ENCODE measurements at places on chromosomes 7 and 10. TPM values are rescaled to one million over a fixed set of nuclear protein-coding genes. Genes with fewer than 3 reads are reported as not detected.

DNA sequence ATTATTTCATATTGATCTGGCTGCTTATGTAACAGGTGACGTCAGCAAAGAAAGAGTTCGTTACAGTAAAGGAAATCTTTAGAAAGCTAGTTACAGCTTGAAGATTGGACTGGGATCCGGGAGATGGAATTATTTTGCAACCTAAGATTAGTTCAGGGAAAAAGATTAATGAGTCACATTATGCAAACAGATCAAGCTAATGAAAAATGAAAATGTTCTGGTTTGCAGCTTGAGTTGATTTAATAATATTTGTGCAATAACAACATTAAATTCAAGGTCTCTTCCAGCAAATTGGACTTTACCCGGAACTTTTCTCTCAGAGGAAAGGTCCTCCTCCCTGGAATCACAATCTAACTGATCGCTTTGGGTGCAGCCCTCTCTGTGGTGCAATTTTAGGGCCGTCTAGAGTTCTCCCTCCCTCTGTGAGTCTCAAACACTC lies 119.5 kb downstream of the OTUD1 start:
- DNase-seq: no peak

DNA sequence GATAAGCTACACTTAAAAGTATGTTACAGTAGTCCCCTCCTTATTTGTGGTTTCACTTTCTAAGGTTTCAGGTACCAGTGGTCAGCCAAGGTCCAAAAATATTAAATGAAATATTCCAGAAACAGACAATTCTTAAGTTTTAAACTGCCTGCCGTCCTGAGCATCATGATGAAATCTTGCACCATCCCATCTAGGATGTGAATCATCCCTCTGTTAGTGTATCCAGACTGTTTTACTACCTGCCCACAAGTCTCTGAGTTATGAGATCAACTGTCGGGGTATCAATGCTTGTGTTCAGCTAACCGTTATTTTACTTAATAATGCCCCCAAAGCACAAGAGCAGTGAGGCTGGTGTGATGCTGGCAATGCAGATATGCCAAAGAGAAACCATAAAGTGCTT lies 11.4 kb downstream of the KDM7A start:
- peak; percentile 52 for DNase-seq

DNA sequence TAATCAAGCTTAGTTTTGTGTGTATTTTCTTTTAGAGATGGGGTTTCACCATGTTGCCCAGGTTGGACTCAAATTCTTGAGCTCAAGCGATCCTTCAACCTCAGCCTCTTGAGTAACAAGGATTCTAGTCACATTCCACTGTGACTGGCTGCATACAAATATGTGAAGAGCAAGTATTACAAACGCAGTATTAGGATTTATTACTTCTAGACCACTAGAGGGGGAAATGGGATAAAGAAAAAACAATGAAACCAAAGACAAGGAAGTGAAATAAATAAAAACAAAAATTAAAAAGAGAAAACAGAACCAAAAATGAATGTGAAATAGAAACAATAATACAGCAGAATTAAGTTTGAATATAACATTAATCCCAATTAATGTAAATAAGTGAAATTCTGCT lies 308.7 kb downstream of the ANKRD30A start:
- peak; percentile 2 for DNase-seq

GRCh38 chr10:34171957-34172527 lies 643.1 kb downstream of the PARD3 start:
- peak; percentile 60 for DNase-seq

DNA sequence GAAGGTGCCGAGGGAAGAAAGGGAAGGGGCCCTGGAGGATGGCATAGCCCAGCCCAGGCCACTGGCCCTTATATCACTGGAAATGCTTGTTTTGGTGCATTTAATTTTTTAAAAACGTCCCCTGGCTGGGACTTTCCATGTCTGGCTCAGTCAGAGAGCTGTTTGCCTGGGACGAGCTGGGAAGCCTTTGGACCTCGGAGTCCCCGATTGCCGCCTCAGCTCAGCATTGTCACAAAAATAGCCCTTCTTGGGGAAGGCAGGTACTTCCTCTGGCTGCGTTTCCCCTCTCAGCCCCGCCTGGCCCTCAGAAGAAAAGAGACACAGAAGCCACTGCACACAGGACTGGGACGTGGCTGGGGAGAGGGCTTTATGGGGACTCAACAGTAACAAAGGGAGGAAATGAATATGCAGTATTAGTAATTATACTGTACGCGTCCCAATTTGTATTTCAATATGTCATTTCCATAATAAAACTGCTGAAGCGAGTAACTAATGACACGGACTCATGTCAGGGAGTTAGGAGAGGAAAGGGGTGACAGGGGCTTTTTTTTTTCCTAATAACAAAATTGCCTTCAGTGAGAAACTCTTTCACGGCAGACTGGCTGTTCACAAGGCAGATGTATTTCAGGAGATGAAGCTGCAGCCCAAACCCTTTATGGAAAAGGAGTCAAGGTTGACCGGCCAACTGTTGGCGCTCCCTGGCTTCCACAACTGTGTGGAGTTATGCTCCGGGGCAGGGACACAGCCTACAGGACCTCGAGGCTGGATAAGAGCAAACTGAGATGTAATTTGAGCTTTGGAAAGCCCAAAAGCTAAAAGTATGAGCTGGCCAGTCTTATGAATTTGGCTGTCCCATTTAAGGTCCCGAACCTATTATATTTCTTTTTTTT lies 31.0 kb upstream of the MXI1 start:
- no peak for DNase-seq

- DNase-seq: no peak
Measured at GRCh38 chr7:84663224-84663623, 468.6 kb upstream of the SEMA3A start.

DNA sequence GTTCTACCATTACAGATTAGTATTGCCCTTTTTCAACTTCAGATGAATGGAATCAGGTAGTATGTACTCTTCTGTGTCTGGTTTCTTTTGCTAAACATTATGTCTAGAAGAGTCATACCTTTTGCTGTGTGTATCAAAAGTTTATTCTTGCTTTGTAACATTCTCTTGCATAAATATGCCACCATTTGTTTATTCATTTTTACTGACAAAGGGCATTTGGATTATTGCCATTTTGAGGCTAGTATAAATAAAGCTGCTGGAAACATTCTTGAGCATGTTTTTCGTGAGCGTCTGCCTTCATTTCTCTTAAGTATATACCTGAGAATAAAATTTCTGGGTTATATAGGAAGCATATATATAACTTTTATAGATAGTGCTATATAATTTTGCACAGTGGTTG lies 121.7 kb upstream of the CSTF2T start:
- no peak for DNase-seq

- DNase-seq: no peak
Measured at GRCh38 chr10:78327778-78328591, 294.3 kb downstream of the RPS24 start.

Gene LRRC18
- not detected for total RNA-seq

Gene HOXA1
- total RNA-seq: 0.53 TPM

Gene OR2A1
- not detected for total RNA-seq

Gene ICA1
- total RNA-seq: not detected

Data from HFFc6 (cell line).